Fibroblast of lung (primary cell): ENCODE measurements at places on chromosomes 2 and 18.

GRCh38 chr2:669323-669722 is 7.9 kb downstream of the TMEM18 start:
- peak; percentile 76 for DNase-seq

DNA sequence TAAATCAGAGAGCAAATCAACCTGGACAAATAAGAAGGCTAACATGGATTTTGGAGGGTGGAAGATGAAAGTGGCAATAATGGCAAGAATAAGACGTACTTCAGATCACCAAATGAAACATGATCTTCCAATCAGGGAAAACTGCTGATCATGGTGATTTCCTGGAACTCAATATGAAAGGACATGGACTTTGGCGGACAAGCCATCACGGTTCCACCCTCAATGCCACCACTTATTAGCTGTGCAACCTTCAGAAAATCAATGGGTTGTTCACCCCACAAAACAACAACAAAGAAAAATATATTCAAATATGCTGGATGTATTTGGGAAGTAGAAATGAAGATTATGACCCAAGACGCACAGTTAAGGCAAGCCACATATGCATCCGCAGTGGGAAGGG is 81.7 kb downstream of the PPP1R1C start:
- no peak for DNase-seq

DNA sequence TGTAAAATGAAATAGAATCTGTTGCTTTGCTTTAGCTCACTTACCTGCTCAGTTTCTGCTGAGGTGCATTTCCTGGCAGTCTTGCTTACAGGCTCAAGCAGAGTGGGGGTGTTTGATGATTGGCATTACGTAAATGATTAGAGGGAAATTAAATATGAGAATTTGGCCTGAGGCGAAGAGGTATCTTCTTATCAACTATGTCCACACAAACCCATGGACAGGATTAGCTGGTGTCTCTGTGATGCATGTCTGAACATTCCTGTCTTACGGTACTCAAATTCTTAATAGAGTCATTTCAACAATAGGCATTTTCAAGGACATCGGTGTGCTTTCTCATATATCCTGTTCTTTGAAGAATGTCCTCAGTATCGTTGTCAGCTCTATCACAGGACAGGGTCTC is 102.1 kb downstream of the PRPF40A start:
- no peak for DNase-seq

- DNase-seq: peak; percentile 98
These were observed 479.7 kb downstream of the PARD3B start for GRCh38 chr2:205024822-205025518.

- no peak for DNase-seq
These were observed 82.0 kb downstream of the WDPCP start for GRCh38 chr2:63506320-63506719.

DNA sequence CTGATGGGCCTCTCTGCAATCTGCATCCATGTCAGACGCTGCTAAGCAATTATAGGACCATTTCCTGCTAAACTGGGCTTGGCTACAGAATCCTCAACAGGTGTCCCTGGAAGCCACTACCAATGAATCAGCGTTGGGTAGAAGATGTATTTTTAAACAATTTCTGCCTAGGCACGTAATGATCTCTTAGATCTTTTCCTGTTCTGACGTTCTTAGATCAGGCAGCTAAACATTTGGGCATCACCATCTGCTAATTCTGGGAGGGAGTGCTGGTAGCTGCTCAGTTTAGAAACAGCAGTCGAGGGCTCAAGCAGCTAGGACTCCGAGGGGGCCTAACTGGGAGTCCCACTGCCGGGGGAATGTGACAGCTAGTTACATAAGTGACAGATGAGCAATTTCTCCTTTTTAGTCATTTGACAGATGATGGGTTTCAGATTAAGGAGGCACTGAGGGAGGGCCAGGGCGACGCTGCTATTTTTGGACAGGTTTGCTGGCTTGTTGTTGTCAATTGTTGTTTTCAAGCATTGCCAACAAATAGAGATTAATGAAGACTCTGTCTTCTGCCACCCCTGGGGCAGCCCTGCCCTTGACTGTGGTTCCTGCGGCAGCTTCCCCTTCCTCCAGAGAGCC is 92.7 kb downstream of the MRO start:
- DNase-seq: no peak

GRCh38 chr2:175277772-175278171 is 96.3 kb upstream of the ATP5MC3 start:
- no peak for DNase-seq

DNA sequence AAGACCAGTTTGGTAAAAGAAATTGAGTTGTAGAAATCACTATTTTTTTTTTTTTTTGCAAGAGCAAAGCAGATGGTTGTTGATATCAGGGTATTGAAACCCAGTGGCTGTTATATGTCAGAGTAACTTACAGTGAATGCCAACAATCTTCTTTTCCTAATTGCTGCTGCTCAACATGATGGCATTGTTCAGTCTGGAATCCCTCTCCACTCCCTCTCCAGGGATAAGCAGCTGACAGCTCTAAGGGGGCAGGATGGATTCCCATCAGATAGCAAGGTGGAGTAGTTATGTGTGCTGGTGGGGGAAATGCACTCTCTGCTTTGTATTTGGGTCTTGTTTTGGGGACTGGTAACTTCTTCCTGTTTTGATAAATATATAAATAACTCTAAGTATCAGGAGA is 200.0 kb downstream of the PIK3C3 start:
- no peak for DNase-seq

GRCh38 chr18:58867281-58867961 is 2.7 kb downstream of the ZNF532 start:
- no peak for DNase-seq

DNA sequence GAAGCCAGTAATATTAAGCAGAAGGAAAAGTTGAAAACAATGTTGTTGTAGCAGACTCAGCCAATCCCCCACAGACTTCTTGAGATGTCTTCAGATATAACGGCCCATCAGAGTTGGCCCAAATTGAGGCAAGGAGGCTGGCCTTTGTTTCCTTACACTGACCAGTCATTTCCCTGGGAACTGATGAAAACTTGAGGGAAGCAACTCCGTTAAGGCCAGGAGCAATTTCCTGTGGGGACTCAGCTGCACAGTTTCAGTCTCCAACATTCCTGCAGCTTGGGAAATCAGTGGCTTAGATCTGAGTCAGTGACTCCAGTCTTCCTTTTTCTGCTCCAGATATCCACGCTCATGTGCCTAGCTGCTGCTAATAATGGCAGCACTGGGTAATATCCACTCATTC is 75.7 kb downstream of the FTCDNL1 start:
- DNase-seq: no peak

DNA sequence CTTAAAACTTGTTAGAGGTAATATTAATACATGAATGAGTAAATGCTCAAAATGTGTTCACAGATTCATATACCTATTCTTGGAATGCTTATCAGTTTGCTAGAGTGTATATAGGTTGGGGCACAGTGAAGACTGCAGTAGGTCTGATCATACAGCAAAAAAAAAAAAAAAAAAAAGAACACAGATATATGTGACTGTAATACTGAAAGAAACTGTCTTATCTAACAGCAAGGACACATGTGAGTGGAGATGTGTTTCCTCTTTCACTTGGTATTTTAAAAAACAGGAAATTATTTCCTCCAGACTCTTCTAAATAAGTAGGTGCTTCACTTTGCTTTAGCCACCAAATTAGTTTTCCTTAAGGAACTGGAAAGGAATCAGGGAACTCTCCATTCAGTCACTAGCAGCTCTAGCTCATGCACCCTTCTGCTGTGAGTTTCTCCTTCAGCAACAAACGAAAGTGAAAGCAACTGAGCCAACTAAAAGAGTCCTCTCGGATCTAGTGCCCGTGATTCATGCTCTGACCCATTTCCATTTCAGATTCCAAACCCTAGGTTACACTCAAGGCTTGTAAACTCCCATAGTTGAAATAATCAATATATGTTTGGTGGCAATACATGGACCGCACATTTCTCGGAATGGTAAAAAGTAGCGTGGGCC is 98.5 kb downstream of the DSEL start:
- DNase-seq: peak; percentile 52

DNA sequence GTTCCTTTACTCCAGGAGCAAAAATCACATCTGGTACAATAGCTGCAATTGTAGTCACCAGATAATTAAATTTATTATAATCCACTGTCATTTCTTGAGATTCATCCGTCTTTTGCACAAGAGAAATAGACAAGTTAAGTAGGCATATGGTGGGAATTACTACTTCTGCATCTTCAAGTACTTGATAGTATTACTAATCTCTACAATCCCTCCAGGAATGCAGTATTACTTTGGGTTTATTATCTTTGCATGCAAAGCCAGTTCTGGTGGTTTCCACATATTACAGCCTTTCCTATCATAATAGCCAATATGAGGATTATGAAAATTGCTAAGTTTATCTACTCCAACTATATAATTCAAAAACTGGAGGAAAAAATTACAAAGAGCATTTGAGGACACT is 254.1 kb downstream of the IKZF2 start:
- DNase-seq: no peak

- no peak for DNase-seq
These were observed 85.0 kb upstream of the TACR1 start for GRCh38 chr2:75284345-75284744.

DNA sequence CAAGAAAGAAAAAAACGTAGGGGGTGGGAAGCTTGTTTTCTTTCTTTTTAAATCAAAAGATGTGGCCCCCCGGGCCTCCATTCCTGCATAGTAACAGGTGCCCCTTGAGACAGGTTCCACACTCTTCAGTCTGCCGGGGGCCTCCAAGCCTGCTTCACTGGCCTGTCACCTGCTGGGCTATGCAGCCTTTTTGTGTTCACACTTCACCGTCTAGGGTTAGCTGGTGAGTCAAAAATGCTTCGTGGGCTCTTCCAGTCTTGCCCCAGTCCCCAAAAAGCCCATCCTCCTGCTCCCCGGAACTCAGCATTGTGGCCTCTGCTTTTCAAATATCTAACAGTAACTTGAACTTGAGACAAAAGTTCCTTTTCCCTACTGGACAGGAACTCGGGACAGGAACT is 67.9 kb downstream of the POLR1A start:
- no peak for DNase-seq

DNA sequence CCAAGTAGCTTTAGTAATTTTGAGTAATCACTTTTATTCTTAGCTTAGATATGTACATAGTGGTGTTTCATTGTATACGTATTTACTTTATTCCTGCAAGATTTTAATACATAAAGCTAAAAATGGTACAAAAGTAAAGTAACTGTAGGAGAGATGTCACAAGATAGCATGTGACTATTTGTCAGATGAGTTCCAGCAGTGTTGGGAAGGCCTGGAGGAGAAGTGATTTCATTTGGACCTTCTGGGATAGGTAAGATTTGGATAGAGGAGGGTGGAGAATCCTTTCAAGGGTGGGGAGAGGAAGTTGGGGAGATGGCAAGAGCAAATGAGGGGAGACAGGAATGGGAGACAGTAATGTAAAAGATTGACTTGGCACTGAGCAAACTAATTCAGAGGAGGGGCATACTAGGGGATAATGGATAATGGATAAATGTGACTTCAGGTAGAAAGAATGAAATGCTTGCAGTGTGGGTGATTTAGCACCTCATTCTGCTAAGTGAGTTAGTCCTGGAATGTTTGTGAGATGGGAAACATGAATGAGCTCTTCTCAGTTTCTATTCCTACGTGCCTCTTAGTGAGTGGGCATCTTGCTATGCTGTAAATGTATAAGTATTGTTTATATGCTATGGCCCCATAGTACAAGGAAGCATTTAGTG is 10.5 kb downstream of the WDR43 start:
- DNase-seq: peak; percentile 47

DNA sequence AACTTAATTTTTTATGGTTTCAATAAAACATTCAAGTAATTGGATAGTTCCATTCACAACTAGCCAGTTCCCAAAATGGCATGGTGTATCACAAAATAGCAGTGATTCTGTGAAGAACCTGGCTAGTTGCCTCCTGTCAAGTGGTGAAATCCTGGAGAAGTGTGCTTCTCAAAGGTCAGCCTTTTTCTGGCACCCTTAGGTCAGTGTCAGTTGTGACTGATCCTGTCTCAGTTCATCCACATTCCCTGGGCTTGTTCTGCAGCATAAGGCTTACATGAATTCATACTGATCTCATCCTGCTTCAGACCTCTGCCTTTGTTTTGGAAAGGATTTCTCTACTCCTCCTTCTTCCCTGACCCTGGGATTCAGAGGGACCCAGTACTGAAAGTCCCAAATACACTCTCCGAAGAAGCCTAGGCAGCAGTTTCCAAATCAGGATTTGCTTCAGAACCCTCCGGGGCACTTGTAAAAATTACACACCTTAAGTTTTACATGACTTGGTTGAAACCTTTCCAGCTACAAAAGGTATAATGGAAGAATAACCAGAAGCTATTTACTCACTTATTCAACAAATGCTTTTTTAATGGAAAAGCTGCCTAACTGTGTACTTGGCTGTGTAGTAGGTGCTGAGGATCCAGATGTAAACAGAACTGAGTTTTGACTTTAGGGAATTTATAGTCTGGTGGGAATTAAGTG is 11.0 kb downstream of the MAP3K20 start:
- no peak for DNase-seq

GRCh38 chr2:218180467-218181114 is 13.8 kb upstream of the CXCR1 start:
- DNase-seq: no peak

DNA sequence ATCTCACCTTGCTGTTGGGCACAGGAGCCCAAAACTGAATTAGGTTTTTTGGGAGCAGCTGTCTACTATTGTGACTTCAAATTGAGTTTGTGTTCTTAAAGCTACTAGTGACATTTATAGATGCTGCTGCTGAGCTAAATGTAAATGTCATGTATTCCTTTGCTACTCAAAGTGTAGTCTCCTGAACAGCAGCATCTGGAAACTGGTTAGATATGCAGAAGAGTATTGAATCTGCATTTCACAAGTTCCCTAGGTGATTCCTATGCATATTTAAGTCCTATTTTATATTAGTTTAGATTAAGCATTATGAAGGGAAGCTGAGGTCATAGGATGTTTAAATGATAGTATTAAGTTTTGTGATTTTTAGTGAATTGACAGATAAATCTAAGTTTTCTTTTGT is 67.5 kb downstream of the RAB3GAP1 start:
- no peak for DNase-seq

- DNase-seq: no peak
These were observed 976.1 kb upstream of the GYPC start for GRCh38 chr2:125679903-125680302.

DNA sequence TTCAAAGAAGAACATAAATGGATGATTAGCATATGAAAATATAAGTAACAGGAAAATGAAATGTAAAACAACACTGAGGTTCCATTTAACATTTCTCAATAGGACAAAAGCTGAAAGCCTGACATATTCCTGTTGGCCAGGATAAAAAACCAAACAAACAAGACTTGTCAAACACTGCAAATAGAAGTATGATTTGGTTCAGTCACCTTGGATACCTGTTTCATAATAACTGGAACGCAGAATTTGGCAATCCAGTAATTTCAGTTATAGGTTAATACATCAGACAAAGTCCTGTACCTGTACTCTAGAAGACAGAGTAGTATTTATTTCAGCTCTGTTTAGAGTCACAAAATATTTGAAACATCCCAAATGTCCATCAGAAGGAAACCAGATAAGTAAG is 16.5 kb upstream of the EVA1A start:
- no peak for DNase-seq

GRCh38 chr2:64327510-64328414 is 126.2 kb upstream of the LGALSL start:
- peak; percentile 39 for DNase-seq

GRCh38 chr2:199869227-199869541 is 18.2 kb upstream of the FTCDNL1 start:
- no peak for DNase-seq

GRCh38 chr2:241070361-241070760 is 31.7 kb downstream of the MTERF4 start:
- no peak for DNase-seq
